ENCODE measurements at places on chromosomes 4 and X. TPM values are rescaled to one million over a fixed set of nuclear protein-coding genes. Genes with fewer than 3 reads are reported as not detected.

The LONRF3 gene
- polyA plus RNA-seq: 0.85 TPM

The CITED1 gene
- 12.6 TPM for polyA plus RNA-seq

The AWAT1 gene
- 0.15 TPM for polyA plus RNA-seq

The RAB40AL gene
- polyA plus RNA-seq: 0.15 TPM

The ATOH1 gene
- not detected for polyA plus RNA-seq

The STARD8 gene
- polyA plus RNA-seq: 17.4 TPM

The STK26 gene
- 12.3 TPM for polyA plus RNA-seq

The FAM53A gene
- polyA plus RNA-seq: 1.4 TPM

The SGMS2 gene
- polyA plus RNA-seq: 14.4 TPM

The IL13RA2 gene
- 1.6 TPM for polyA plus RNA-seq

The JAKMIP1 gene
- 0.08 TPM for polyA plus RNA-seq

The NHS gene
- polyA plus RNA-seq: 27.3 TPM

The MAGEC3 gene
- 0.37 TPM for polyA plus RNA-seq

The HERC5 gene
- polyA plus RNA-seq: 6.0 TPM

The ADGRG4 gene
- polyA plus RNA-seq: not detected

The PGRMC1 gene
- polyA plus RNA-seq: 247 TPM

The POU3F4 gene
- 7.8 TPM for polyA plus RNA-seq

The DCK gene
- 34.6 TPM for polyA plus RNA-seq

The TMEM150C gene
- polyA plus RNA-seq: 34.5 TPM

The TLR8 gene
- polyA plus RNA-seq: 0.15 TPM

The NAA10 gene
- 62.1 TPM for polyA plus RNA-seq

The FDCSP gene
- polyA plus RNA-seq: 0.58 TPM

The SPANXC gene
- polyA plus RNA-seq: not detected

The PABPC1L2B gene
- not detected for polyA plus RNA-seq

The PHKA1 gene
- 6.7 TPM for polyA plus RNA-seq
